ENCODE measurements at places on chromosomes 3 and 15. TPM values are rescaled to one million over a fixed set of nuclear protein-coding genes. Genes with fewer than 3 reads are reported as not detected.

ADAMTSL3 gene
- 9.2 TPM for total RNA-seq

DLL4 gene
- 116 TPM for total RNA-seq

TNIK gene
- total RNA-seq: 30.8 TPM

GASK1A gene
- not detected for total RNA-seq

RTP1 gene
- not detected for total RNA-seq

CYP1A2 gene
- total RNA-seq: not detected

SMC4 gene
- total RNA-seq: 59.9 TPM

CFAP100 gene
- total RNA-seq: not detected

SERINC4 gene
- total RNA-seq: not detected

DAPK2 gene
- total RNA-seq: 11.2 TPM

TPRG1 gene
- not detected for total RNA-seq

HDAC11 gene
- total RNA-seq: 6.5 TPM

RASGRP1 gene
- 0.57 TPM for total RNA-seq

C3orf85 gene
- not detected for total RNA-seq

IL5RA gene
- not detected for total RNA-seq

PAK6 gene
- total RNA-seq: not detected

KIF23 gene
- 31.5 TPM for total RNA-seq

TRPM1 gene
- total RNA-seq: 0.81 TPM

CCR8 gene
- not detected for total RNA-seq

PLSCR4 gene
- total RNA-seq: 693 TPM

MUC4 gene
- not detected for total RNA-seq

STAB1 gene
- 173 TPM for total RNA-seq

CYP19A1 gene
- not detected for total RNA-seq

TRIM42 gene
- not detected for total RNA-seq

SLC25A36 gene
- 60.9 TPM for total RNA-seq

MUSTN1 gene
- not detected for total RNA-seq

MAGEL2 gene
- not detected for total RNA-seq

SEMA6D gene
- total RNA-seq: 4.0 TPM

TNFSF10 gene
- total RNA-seq: 46.3 TPM

NTRK3 gene
- total RNA-seq: not detected

GOLGA6L7 gene
- not detected for total RNA-seq

GOLGA8Q gene
- total RNA-seq: 0.76 TPM

PLSCR5 gene
- total RNA-seq: not detected

LYZL4 gene
- not detected for total RNA-seq

SST gene
- not detected for total RNA-seq

RBP2 gene
- total RNA-seq: not detected

MKRN2OS gene
- not detected for total RNA-seq

CHDH gene
- total RNA-seq: 1.2 TPM

NPAP1 gene
- total RNA-seq: not detected

PIERCE2 gene
- total RNA-seq: 0.32 TPM

RBPMS2 gene
- not detected for total RNA-seq

PP2D1 gene
- not detected for total RNA-seq

MCF2L2 gene
- 1.8 TPM for total RNA-seq

ARGFX gene
- total RNA-seq: not detected

HTR3E gene
- total RNA-seq: not detected

AMIGO3 gene
- total RNA-seq: not detected

CCK gene
- total RNA-seq: not detected

FSD2 gene
- not detected for total RNA-seq

CCDC39 gene
- total RNA-seq: 0.06 TPM

GFM1 gene
- total RNA-seq: 128 TPM

Data from bladder microvascular endothelial cell (primary cell).